ENCODE measurements at places on chromosomes 1 and 21. TPM values are rescaled to one million over a fixed set of nuclear protein-coding genes. Genes with fewer than 3 reads are reported as not detected.

The S100A8 gene
- 21.5 TPM for polyA plus RNA-seq

The HES4 gene
- 16.1 TPM for polyA plus RNA-seq

The URB1 gene
- polyA plus RNA-seq, result 10.7 TPM

The EVI5 gene
- 18.6 TPM for polyA plus RNA-seq

The PTPRF gene
- 219 TPM for polyA plus RNA-seq

The DIO1 gene
- 12.2 TPM for polyA plus RNA-seq

The MYOC gene
- 0.39 TPM for polyA plus RNA-seq

The PCP4 gene
- 13.2 TPM for polyA plus RNA-seq

The CTSK gene
- polyA plus RNA-seq, result 29.3 TPM

The NTRK1 gene
- 1.1 TPM for polyA plus RNA-seq

The PFKL gene
- polyA plus RNA-seq, result 128 TPM

The TMIGD3 gene
- 1.1 TPM for polyA plus RNA-seq

The CENPF gene
- 98.8 TPM for polyA plus RNA-seq

The RCSD1 gene
- 13.5 TPM for polyA plus RNA-seq

The A3GALT2 gene
- polyA plus RNA-seq, result not detected

The FAM177B gene
- polyA plus RNA-seq, result 0.10 TPM

The VHLL gene
- not detected for polyA plus RNA-seq

The TAS1R1 gene
- polyA plus RNA-seq, result 0.17 TPM

The LCE1E gene
- polyA plus RNA-seq, result not detected

The OLIG2 gene
- polyA plus RNA-seq, result not detected

The CDK18 gene
- 18.2 TPM for polyA plus RNA-seq

The ZMYND12 gene
- polyA plus RNA-seq, result 4.0 TPM

The SLC44A3 gene
- 123 TPM for polyA plus RNA-seq

The EFNA1 gene
- 68.2 TPM for polyA plus RNA-seq

The SLC16A4 gene
- 101 TPM for polyA plus RNA-seq

The SPATA45 gene
- not detected for polyA plus RNA-seq

The COL8A2 gene
- 1.5 TPM for polyA plus RNA-seq

The ACP6 gene
- polyA plus RNA-seq, result 30.3 TPM

The DIRAS3 gene
- polyA plus RNA-seq, result 1.6 TPM

The CSRP1 gene
- 136 TPM for polyA plus RNA-seq

The FCRL2 gene
- polyA plus RNA-seq, result not detected

The LRRC53 gene
- 0.07 TPM for polyA plus RNA-seq

The CHRM3 gene
- 8.4 TPM for polyA plus RNA-seq

The LINGO4 gene
- 0.04 TPM for polyA plus RNA-seq

The SPRR1B gene
- not detected for polyA plus RNA-seq

The S100PBP gene
- 31.0 TPM for polyA plus RNA-seq

The ITLN2 gene
- 0.47 TPM for polyA plus RNA-seq

The MRAP gene
- polyA plus RNA-seq, result not detected

The PRKAA2 gene
- 16.6 TPM for polyA plus RNA-seq

The TMEM61 gene
- polyA plus RNA-seq, result 0.87 TPM

The SYCP1 gene
- polyA plus RNA-seq, result 0.28 TPM

The DMBX1 gene
- polyA plus RNA-seq, result not detected
